ENCODE measurements at places on chromosomes 16 and 17.

- DNase-seq: no peak
These were observed 11.4 kb downstream of the IGFBP4 start for GRCh38 chr17:40454613-40454995.

GRCh38 chr17:21172846-21173245 is 41.1 kb downstream of the TMEM11 start:
- DNase-seq: no peak

GRCh38 chr16:48405907-48406306 is 20.7 kb upstream of the SIAH1 start:
- no peak for DNase-seq

DNA sequence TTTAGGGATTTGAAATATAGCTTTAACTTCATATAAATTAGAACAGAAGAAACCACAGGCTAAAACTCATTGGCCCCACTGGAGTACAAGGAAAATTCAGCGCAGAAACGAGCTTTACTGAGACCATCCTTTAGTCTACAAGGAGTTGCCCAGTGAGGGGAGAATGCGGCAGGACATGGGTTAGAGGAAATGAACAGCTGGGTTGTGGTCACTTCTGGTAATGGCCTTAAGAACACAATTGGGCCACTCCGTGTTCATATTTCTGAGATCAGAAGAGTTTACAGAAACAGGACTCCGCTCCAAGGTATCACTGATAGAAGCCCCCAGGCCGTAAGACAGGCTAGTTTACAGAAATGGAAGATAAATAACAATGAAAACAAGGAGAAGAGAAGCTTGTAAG is 188.3 kb downstream of the ZFHX3 start:
- DNase-seq: no peak

GRCh38 chr17:82013341-82013740 is 9.3 kb downstream of the CENPX start:
- DNase-seq: no peak
